ENCODE measurements at places on chromosomes 13 and 19. TPM values are rescaled to one million over a fixed set of nuclear protein-coding genes. Genes with fewer than 3 reads are reported as not detected.

PRTN3 gene
- 0.38 TPM for total RNA-seq

DNA sequence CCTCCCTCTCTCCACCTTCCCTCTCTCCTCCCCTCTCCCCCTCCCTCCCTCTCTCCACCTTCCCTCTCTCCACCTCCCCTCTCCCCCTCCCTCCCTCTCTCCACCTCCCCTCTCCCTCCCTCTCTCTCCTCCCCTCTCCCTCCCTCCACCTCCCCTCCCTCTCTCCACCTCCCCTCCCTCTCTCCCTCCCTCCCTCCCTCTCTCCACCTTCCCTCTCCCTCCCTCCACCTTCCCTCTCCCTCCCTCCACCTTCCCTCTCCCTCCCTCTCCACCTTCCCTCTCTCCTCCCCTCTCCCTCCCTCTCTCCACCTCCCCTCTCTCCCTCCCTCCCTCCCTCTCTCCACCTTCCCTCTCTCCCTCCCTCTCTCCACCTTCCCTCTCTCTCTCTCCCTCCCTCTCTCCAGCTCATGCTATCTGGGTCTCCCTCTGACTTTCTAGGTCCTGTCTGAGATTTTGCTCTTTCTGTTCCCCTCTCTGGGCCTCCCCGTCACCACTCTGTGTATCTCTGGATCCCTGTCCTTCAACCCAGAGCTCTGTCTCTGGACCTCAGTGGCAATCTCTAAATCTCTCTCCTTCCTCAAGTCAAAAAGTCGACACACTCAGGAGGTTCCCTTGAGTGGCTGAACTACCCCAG, 3.5 kb upstream of the CNOT3 start:
- no peak for DNase-seq

- no peak for DNase-seq
Observed at GRCh38 chr13:105612541-105612940, 922.9 kb downstream of the EFNB2 start.

DNA sequence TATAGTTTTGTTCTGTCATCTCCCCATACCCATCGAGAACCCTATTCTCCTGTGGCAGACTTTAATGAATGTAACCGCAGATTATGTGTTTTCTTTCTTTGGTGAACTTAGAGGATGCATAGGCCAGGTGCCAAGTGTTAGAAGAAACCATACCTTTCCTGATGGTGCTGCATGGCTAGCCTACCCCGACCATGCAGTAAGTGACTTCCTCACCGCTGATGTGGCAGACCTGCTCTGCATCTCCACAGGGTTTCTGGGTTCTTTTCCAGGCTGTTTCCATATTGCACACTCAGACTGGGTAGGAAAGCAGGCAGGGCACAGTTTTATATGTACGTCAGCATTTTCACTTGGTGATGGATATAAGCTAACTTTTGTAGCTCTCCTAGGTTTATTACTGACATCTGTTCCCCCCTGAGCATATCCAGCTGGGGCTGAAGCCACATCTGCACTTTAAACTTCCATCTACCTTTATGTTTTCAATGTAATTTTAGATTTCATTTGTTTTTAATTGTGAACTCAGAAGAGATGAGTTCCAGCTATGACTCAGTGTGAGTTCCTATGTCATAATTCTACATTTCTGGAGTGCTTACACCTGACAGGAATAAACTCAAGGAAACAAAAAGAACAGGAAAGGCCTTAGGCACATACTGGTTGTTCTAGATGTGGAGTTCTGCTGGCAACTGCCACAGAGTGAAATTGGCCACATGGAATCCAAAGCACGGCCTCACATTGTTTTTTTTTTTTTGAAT, 42.3 kb downstream of the LRCH1 start:
- no peak for DNase-seq

DNA sequence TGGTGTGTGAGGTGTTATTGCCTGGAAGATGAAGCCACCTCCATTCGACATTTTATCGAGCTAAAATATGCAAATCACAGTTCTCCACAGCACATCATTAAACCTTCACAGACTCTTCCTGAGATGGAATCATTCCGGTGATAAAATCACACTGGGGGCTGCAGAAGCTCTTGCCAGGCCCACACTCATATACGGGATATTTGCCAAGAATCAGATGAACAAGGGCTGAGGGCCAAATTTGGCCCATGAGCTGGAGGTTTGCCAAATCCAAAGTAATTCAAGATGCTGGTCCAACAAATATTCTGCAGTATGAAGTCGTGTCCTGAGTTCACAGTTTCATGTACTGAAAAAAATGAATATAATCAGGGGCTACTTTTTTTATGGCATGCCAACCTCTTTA, 16.7 kb upstream of the RXFP2 start:
- no peak for DNase-seq

DNA sequence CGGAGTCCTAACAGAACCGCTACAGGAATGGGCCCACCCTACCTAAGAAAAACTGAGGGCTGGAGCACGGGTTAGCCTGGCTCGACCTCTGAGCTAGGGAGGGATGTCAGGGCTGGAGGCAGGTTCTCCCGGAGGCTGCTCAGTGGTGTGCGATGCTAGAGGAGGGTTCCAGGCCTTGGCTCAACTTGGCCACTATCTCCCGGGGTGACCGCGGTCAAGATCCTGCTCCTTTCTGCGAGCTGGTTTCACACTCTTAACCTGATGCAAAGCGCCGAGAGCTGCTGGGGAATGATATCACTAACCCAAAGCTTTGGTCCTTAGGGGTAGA, 301 bp downstream of the POP4 start:
- DNase-seq, result peak; percentile 79

DNA sequence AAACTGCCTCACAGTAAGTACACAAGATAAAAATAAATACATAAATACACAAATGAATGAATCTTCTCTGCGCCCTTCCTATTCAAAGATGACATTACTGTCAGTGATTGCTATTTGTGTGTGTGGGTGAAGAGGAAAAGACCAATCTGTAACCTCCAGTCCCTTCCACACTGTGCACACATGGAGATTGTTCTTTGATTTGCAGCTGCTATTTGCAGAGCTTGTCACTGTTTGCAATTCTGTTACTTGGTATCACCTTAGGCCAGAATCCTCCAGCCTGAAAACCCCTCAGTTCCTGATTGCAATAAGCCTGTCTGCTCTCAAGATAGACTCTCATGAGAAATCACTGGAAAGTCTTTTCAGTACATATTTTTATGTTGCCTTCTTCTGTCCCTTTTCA, 1314.9 kb downstream of the PCDH9 start:
- no peak for DNase-seq

OR7D2 gene
- total RNA-seq, result not detected

ZNF567 gene
- 7.8 TPM for total RNA-seq

ZNF578 gene
- total RNA-seq, result 3.1 TPM

DOCK6 gene
- 73.2 TPM for total RNA-seq

- DNase-seq, result no peak
Observed at GRCh38 chr13:73751290-73751689, 382.9 kb downstream of the KLF12 start.

GRCh38 chr19:56838909-56839651, 1.4 kb downstream of the PEG3 start:
- DNase-seq, result peak; percentile 96

DMKN gene
- 2.1 TPM for total RNA-seq

- no peak for DNase-seq
Observed at GRCh38 chr13:98216711-98217285, 39.7 kb upstream of the RNF113B start.

DNA sequence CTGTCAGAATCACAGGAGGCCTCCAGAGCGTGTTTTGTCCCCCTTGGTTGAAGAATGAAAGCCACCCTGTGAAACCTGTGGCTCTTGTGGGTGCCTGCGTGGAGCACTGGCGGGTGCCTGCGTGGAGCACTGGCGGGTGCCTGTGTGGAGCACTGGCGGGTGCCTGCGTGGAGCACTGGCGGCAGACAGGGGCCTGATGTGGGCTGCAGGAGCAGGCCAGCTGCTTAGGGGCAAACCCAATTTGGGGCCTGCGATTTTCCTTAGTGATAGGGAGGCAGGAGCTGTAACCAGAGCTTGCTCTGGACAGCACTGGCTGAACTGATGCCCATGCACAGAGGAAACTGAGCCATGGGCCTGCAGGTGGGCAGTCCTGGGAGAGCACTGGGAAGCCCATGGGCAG, 24.3 kb downstream of the ARHGEF7 start:
- no peak for DNase-seq

UBE2L5 gene
- 1.2 TPM for total RNA-seq

GRCh38 chr19:55535173-55535964, 1.6 kb downstream of the SBK2 start:
- DNase-seq, result no peak

DNA sequence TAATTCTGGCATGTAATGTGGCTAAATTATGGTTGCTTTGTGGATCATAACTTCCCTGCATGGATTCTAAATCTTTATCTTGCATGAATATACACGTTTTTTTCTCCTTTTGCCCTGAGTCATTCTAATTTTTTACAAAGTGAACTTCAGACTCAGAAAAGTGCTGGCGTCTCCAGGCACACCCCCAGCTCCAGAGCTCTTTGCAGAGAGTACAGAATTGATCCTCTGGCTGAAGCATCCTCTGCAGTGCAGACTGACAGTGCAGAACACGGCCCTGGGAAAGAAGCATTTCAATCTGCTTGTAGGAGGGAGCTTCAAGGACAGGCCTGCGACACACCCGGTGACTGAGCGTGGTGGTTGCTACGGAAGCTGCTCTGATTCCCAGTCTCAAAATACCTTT, 228.1 kb downstream of the FGF9 start:
- DNase-seq, result no peak

DNA sequence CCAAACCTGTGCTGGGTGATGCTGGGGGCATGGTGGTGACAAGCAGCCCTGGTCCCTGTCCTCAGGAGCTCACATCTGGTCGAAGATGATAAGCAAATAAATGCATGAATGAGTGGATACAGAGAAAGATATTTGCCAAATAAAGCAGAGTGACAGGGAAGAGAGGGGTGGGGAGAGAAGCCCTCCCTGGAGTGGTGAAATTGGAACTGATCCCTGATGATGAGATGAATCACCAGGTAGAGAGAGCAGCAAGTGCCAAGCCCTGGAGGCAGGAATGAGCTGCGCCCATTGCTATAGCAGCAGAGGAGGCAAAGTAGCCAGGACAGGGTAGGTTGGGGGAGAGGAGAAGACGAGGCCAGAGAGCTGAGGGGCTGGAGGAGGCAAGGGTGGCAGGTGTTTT, 13.7 kb downstream of the FXYD5 start:
- DNase-seq, result no peak

DNA sequence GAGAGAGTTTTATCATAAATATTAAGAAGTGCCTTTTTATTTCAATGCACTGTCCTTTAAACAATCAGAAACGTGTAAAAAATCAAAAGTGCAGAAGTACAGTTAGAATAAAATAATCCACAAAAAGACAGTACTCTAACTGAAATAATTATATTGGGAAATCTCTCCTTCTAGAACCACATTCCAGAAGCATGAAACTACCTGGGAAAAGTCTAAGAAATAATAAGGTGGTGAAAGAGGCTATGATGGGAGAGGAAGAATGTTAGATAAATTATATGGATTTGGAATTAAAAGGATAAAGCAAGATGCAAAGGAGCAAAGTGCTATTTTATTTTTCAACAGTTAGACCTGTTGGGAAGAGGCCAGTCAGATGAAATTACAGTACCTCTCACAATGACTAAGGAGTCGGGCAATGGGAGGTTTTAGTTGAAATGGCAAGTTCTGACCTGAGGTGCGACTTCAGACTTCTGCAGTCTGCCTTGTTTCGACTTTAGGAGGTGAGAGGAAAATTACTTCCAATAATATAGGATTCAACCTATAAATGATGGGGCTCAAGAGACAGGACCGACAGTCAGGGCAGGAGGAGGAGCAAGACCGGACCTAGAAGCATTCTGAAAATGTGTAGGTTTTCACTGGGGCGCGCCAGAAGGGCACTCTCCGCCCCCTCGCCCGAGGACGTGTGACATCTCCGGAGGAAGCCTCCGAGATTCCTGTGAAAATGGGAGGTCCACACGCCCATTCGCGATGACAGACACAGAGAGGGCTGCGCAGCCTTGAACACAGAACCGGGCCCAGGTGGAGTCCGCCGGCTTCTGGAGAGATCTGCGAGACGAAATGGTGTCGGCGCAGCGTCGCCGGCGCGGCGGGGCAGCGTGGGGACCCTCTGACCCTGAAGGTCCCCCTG, 717 bp downstream of the SPRYD7 start:
- peak; percentile 85 for DNase-seq

GRCh38 chr13:113528813-113529180, 38.3 kb upstream of the DCUN1D2 start:
- DNase-seq, result no peak

DNA sequence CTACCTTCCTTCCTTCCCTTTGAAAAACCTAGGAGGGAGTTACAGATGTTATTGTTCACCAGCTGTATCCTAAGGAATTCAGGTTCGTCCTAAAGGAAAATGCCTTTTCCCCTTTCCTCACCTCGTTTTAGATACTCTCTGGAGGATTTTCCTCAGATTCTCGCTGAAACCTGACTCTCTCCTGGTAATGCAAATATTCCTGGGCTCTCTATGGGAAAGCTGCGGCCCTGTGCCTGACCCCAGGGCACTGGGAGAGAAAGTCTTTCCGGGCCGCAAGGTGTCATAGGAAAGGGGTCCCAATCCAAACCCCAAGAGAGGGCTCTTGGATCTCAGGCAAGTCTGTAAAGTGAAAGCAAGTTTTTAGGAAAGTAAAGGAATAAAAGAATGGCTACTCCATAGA, 13.1 kb upstream of the OR1M1 start:
- DNase-seq, result no peak

COX7A1 gene
- 242 TPM for total RNA-seq

CHERP gene
- total RNA-seq, result 21.4 TPM

GRCh38 chr19:5693195-5694166, 3.4 kb downstream of the RPL36 start:
- DNase-seq, result peak; percentile 61

SIGLEC11 gene
- total RNA-seq, result 0.95 TPM

DNA sequence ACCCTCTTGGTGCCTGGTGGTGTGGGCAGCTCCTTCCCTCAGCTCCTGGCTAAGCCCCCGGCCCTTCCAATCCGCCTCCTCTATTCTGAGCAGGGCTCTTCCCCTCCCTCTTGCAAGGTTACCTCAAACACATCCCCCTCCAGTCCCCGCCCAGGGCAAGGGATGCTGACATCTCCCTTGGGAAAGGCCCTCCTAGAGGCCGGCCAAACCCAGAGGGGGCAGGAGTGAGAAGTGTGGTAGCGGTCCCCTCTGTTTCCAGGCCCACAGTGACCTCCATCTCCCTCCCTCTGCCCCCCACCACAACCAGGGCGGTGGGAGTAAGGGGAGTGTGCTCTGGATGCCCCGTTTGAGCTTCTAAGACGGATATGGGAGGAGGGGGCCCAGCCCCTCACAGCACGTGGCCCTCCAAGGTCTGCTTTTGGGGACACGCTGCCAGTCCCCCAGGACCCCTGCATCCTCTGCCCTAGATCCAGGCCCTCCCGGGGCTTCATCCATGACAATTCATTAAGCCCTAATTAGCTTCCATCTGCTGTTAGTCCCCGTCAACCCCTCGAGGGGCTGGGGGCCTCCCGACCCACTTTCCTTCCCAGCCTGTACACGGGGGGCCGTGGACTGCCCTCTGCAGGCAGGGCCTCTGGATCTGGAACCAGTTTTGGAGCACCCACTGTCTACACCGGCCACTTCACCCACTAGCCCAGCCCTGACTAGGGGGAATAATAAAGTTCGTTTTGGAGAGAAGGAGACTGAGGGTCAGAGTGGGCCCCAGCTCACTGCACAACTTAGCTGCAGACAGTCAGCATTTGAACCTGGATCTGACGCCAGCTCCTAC, 2.3 kb downstream of the LINGO3 start:
- DNase-seq, result no peak

- no peak for DNase-seq
Observed at GRCh38 chr13:81957121-81957520, 1616.2 kb upstream of the SPRY2 start.

- no peak for DNase-seq
Observed at GRCh38 chr13:85525411-85525810, 273.8 kb downstream of the SLITRK6 start.

GRCh38 chr19:2690856-2691255, 11.6 kb downstream of the GNG7 start:
- no peak for DNase-seq

GRCh38 chr13:27607125-27607524, 13.2 kb downstream of the LNX2 start:
- DNase-seq, result no peak
